ENCODE measurements at places on chromosomes 7 and 10.

DNA sequence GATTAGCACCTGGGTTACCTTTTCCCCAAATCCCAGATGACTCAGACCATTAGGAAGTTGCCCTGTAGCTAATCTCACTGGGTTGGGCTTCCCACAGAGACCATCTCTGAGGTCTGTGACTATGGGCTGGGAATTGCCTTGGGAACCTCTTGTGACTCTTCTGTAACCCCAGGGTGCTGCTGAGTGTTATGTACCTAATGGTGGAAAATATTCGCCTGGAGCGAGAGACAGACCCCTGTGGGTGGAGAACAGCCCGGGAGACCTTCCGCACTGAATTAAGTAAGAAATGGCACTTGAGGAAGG lies 20.0 kb downstream of the STRIP2 start:
- DNase-seq = no peak

- peak; percentile 92 for DNase-seq
These were observed at the start of gene ZNF37A for GRCh38 chr10:38094158-38094926. Gene ZNF37A, plus strand, starts transcription at chr10:38094337. Its CDS starts 2,281 bp downstream, at chr10:38096618.

DNA sequence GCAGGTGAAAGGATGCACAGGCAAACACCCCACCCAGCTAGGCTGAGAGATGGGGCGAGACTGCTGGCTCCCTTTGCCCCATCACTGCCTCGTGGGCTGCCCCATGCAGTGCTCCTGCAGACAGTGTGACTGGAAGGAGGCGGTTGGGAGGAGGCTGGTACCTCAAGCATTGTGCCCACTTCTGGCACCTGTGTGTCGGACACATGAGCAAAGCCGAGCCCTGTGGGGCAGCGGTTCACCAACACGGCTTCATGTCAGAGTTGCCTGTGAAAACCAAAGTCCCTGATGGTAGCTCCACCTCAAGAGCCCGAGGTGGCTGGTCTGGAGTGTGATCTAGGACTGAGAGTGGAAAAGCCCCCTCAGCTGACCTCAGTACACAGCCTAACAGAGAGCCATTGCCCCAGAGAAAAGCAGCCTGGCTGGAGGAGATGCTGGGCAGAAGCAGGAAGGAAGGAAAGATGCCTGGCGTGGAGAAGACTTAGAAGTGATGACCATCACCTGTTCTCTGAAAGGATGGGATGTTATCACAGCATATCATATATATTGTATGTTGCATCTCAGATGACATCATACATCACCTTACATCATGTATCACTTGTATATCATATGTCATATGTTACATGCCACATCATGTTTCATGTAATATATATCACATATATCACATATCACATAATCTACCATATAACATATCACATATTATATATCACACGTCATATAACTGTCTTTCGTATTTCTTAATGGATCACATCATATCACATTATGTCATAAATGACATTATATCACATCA lies 75.6 kb downstream of the ADCY1 start:
- DNase-seq = no peak

- no peak for DNase-seq
These were observed 218.4 kb downstream of the GLRX3 start for GRCh38 chr10:130354573-130354954.

DNA sequence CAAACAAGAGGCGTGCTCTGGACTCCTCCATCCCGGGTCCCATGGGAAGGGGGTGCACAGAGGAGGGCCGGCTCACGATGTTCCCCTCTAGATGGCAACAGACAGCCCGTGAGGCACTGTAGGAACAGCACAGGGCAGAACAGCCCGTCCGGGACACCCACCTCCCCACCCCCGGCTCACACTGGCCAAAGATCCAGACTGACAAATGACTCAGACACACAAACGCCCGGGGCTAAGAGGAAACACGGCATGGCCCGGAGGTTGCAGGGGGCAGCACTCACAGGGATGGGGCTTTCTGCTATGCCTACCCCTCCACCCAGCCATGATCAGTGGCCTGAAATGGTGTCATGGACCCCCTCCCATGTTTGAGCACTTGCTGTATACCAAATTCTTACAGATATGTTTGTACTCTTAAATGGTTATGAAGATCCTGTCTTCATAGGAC lies 4.9 kb upstream of the ELN start:
- no peak for DNase-seq

DNA sequence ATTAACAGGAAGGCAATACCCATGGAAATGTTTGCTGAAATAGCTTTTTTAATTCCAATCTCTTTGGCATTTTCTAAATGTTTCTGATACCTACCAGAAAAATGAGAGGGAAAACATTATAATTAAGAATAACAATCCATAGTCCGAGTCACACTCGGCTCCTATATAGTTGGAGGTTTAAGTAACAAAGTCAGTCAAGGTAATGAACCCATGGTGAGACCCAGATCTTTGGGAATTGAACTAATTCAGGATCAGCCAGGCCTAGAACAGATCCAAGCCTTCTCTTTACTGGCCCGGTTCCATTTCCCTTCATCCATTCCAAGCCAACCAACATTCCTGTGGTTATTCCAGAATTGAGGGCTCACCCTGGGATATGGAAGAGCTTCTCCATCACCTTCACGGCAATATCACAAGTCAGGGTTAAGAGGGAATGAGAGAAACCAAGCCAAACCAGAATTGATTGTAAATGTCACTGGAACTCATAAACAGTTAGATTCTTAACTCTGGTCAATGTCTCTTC lies 28.3 kb downstream of the ABCB4 start:
- no peak for DNase-seq

DNA sequence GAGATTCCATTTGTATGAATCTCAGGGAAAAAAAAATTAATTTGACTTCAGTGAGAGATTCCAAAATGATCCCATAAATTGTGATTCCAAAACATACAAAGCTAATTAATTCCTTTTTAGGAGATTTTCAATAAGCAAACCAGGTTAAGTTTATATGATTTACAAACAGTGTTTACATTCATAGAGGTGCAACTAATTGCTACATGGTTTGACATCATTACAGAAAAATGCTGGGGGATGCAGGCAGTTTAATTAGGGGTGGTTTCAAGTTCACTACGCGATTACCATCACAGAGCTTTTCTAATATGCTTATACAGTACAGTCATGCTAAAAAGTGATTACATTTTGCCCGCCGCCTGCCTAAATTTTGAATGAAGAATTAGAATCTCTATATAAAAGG lies 143.2 kb upstream of the MGMT start:
- no peak for DNase-seq

DNA sequence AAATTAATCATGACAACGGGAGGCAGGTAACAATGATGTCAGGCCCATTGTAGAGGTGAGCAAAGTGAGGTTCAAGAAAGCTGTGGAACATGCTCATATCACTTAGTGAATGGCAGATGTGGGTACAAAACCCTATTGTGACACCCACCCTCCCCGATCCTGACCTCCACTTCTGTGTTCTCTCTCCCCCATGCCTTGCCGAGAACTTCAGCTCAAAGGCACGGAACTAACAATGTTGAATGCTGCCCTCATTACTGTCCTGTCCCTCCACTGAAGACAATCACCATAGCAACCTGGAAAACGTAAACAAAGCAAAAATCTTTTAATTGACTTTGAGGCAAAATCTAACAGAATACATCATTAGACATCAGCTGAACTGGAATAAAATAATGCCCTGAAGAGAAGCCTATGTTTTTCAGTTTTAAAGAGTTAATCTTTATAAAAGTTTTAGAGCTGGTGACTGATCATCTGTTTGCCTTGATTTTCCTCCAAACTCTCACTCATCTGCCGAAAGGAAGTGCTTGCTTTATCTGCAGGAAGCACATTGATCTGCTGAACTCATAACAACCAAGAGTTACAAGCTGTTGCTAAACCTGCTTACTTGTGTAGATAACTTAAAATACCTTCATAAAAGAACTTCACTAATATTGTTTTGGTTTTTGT lies 133.6 kb downstream of the CUBN start:
- DNase-seq = peak; percentile 48

- DNase-seq = no peak
These were observed 57.9 kb downstream of the NPY start for GRCh38 chr7:24341691-24342413.

- DNase-seq = no peak
These were observed 56.7 kb downstream of the EEPD1 start for GRCh38 chr7:36209814-36210183.

GRCh38 chr7:29044554-29044953 lies 86.4 kb upstream of the TRIL start:
- DNase-seq = no peak

All from CD4-positive, alpha-beta T cell treated with Interleukin-2 at 100 ng/mL for 4 hours (primary cell).